ENCODE measurements at places on chromosomes 12 and 14.

GRCh38 chr12:128353301-128353700, 86.3 kb downstream of the TMEM132C start:
- no peaks in the 10 kb centered on the region for H3K4me1 ChIP-seq
- DNase-seq, result no peak
- H3K36me3 ChIP-seq, result no peaks in the 10 kb centered on the region
- no peak overlapping the region for H3K27ac ChIP-seq
- no peak overlapping the region for H3K4me3 ChIP-seq

DNA sequence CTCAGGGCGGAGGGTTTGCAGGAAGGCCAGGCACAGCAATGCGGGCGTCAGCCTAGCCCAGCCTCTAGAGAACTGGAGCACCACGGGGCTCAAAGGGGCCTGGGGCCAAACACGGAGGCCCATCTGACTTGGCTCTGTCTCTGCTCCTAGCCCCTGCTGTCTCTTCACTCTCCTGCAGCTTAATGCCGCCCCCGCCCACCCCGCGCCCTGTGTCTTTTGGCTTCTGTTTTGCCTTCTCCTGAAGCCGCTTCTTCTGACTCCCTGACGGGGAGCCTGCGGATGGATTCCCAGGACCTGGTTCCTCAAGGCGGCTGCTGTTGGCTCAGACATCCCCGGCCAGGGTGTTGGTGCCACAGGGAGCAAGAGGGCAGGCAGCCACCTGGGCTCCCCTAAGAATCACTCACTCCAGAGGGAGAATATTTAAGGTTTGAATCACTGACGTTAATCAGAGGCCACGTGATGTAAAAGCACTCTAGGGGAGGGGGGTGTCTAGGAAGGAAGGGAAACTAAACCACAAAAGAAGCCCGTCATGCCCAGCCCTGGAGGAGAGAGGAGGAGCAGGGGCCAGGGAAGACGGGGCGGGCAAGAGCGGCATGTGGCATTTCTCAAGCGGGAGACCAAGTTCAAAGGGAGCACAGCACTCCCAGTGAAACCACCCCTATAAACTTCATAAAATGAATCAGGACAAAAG, 36.9 kb upstream of the PRMT8 start:
- no peak overlapping the region for H3K27ac ChIP-seq
- DNase-seq, result peak; percentile 13
- peaks cover 6% of the 10 kb centered on the region for H3K4me1 ChIP-seq
- no peak overlapping the region for H3K4me3 ChIP-seq
- peaks cover 13% of the 10 kb centered on the region for H3K27me3 ChIP-seq
- no peaks in the 10 kb centered on the region for H3K36me3 ChIP-seq

- no peak for DNase-seq
- H3K36me3 ChIP-seq, result no peaks in the 10 kb centered on the region
- no peaks in the 10 kb centered on the region for H3K4me1 ChIP-seq
- no peak overlapping the region for H3K4me3 ChIP-seq
Measured at GRCh38 chr14:37824939-37825712, 229.7 kb downstream of the TTC6 start.

GRCh38 chr14:87148655-87149054, 844.3 kb downstream of the GALC start:
- H3K4me1 ChIP-seq, result no peaks in the 10 kb centered on the region
- no peaks in the 10 kb centered on the region for H3K36me3 ChIP-seq
- DNase-seq, result no peak
- H3K27me3 ChIP-seq, result no peaks in the 10 kb centered on the region
- H3K4me3 ChIP-seq, result no peak overlapping the region

- peaks cover 18% of the 10 kb centered on the region for H3K4me1 ChIP-seq
- H3K4me3 ChIP-seq, result no peak overlapping the region
Measured at GRCh38 chr12:4265280-4265679, 8.3 kb upstream of the CCND2 start.

GRCh38 chr14:53715193-53715721, 241.4 kb downstream of the BMP4 start:
- H3K36me3 ChIP-seq, result no peaks in the 10 kb centered on the region
- no peaks in the 10 kb centered on the region for H3K27me3 ChIP-seq
- H3K27ac ChIP-seq, result no peak overlapping the region
- no peak overlapping the region for H3K4me3 ChIP-seq
- no peaks in the 10 kb centered on the region for H3K4me1 ChIP-seq

GRCh38 chr14:92457016-92457565, 56.5 kb upstream of the RIN3 start:
- no peak for DNase-seq
- no peak overlapping the region for H3K4me3 ChIP-seq
- peaks cover 28% of the 10 kb centered on the region for H3K4me1 ChIP-seq
- H3K36me3 ChIP-seq, result no peaks in the 10 kb centered on the region
- H3K27ac ChIP-seq, result no peak overlapping the region

DNA sequence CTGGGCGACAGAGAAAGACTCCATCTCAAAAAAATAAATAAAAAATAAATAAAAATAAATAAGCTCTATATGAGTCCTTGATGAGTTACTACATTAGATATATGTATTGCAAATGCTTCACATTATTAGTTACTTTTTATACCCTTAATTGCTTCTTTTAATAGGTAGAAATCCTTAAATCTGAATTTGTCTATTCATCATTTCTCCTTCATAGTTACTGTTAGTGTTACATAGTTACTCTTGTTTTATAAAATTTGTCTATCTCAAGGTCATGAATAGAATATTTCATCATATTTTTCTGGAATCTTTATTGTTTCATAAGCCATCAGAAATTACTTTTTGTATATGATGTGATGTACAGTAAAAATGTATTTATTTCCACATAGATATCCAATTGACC, 1624.8 kb upstream of the FLRT2 start:
- no peaks in the 10 kb centered on the region for H3K27me3 ChIP-seq
- DNase-seq, result no peak
- H3K36me3 ChIP-seq, result no peaks in the 10 kb centered on the region
- no peak overlapping the region for H3K27ac ChIP-seq

GRCh38 chr12:108457006-108457733, 57.9 kb upstream of the FICD start:
- DNase-seq, result peak; percentile 78
- H3K4me1 ChIP-seq, result peaks cover 7% of the 10 kb centered on the region
- no peaks in the 10 kb centered on the region for H3K36me3 ChIP-seq
- H3K27ac ChIP-seq, result no peak overlapping the region

GRCh38 chr12:79266343-79267144, 402.0 kb downstream of the SYT1 start:
- H3K27ac ChIP-seq, result no peak overlapping the region
- no peak overlapping the region for H3K4me3 ChIP-seq
- H3K4me1 ChIP-seq, result no peaks in the 10 kb centered on the region
- no peaks in the 10 kb centered on the region for H3K36me3 ChIP-seq
- H3K27me3 ChIP-seq, result no peaks in the 10 kb centered on the region

DNA sequence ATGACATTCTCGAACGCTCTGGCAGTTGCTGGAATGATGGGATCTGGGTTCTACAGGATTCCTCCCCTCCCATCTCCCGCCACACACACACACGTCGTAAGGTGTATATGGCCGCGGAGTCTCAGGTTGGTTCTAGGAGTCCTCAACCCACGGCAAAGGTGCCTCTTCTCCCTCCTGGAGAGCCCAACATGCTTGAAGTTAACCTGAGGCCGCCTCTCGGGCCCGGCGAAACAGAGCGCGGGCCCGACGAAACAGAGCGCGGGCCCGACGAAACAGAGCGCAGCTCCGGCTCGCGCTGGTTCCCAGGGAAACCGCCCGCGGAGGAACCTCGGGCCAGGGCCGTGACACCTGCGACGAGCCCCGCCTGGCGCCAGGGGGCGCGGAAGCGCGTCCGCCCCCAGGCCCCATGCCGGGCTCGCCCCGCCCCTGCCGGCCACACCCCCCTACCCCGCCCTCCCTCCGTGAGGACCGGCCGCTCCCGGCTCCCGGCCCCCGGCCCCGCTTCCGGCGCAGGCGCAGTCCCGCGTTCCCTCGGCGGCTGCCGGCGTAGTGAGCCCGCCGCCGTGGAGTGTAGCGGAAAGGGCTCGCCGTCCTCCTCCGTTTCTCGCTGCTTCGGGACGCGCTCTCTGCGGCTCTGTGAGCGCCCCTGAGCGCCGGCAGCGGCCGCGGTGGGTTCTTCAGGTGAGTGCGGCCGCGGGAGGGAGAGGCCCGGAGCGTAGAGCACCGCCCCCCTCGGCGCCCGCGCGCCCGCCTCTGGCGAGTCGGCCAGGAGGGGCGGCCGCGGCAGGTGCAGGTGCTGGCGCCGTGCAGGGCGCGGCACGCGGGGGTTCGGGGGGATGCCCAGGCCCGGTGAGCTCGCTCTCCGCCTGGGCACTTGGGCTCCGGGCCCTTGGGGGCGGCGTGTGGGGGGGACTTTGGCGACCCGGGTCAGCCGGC, at the start of gene RAB3IP:
Gene RAB3IP, plus strand, starts transcription at position 510 of the 936 bp plus-strand sequence. CDS start 16,549 bp downstream, outside the sequence.
- H3K4me1 ChIP-seq, result peaks cover 5% of the 10 kb centered on the region
- peak within 1 kb of the TSS; percentile 71 for H3K27ac ChIP-seq
- H3K36me3 ChIP-seq, result no peaks in the 10 kb centered on the region
- DNase-seq, result peak; percentile 94

GRCh38 chr12:59069516-59069915, 149.2 kb upstream of the LRIG3 start:
- H3K27ac ChIP-seq, result no peak overlapping the region
- H3K4me1 ChIP-seq, result no peaks in the 10 kb centered on the region
- no peaks in the 10 kb centered on the region for H3K27me3 ChIP-seq
- H3K36me3 ChIP-seq, result no peaks in the 10 kb centered on the region
- DNase-seq, result no peak

- no peak overlapping the region for H3K4me3 ChIP-seq
- no peaks in the 10 kb centered on the region for H3K27me3 ChIP-seq
- DNase-seq, result no peak
- H3K27ac ChIP-seq, result no peak overlapping the region
Measured at GRCh38 chr14:100802766-100803165, 23.2 kb upstream of the MEG3 start.

DNA sequence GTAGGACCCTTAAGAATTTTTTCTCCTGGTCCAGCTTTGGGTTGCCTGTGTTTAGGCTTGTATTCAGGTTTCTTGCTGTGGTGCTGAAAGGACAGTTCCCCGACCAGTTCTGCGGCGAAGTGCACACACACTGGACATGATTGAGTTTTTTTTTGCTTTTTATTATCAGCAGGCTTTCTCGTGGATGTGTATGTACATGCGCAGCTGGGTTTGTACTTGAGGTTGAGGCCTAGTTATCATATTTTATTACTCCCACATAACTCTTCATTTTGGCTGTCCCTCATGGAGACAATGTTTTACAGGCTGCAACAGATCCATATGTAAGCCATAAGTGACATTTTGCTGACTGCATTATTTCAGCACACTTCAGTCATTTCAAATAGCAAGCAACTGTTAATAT, 2.5 kb downstream of the SCN8A start:
- no peak overlapping the region for H3K4me3 ChIP-seq
- H3K27me3 ChIP-seq, result peaks cover 42% of the 10 kb centered on the region
- no peak overlapping the region for H3K27ac ChIP-seq
- H3K36me3 ChIP-seq, result no peaks in the 10 kb centered on the region
- peak; percentile 84 for DNase-seq

DNA sequence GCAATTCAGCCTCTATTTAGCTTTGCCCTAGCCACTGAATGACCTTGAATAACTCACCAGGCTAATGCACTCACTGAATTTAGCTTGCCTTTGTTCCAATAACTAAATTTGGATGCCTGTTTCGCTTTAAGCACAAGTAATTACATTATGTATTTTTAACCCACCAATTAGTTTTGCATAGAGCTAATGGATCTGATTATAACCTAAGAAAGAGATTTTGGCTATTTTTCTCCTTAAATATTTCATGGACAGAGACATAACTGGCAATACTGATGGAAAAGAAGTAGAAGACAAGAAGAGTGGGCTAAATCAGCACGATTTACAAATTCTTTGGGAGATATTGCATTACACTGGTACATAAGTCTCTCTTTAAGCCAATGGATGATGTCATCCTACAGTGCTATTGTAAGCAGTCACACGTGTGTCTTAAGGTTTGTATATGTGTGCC, 85.7 kb downstream of the AKAP6 start:
- H3K27me3 ChIP-seq, result no peaks in the 10 kb centered on the region
- H3K4me1 ChIP-seq, result no peaks in the 10 kb centered on the region
- no peak overlapping the region for H3K27ac ChIP-seq

DNA sequence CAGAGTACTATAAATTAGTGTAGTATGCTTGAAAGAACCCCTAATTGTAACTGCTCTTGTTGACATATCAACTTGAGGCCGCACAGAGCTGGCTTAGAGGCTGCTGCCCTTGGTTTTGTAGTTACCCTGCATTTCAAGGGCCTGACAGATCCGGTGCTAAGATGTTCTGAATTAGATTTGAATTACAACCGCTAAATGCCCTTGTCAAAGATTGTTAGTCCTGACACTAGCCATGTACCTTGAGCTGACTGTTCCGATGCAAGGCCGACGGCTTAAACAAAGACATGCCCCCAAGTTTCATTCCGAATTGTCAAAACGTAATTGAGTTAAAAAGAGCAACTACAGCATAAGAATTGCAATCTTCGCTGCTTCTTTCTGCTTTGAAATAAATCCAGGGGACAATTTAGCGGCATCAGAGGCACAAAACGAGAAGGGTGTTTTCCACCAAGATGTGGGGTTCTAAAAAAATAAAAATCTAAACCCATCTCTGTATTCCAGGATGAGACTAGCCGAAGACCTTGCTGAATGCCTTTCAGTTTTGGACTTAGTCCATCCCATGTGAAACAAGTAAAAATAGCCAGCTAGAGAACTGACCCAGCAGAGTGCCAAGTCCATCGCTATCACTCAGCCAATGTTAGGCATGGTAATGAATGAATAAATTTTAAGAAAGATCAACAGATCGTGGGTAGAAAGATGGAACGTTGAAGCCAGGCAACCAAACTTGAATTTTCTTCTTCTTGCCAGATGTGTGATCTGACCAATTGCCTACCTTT, 148.7 kb downstream of the DICER1 start:
- no peaks in the 10 kb centered on the region for H3K4me1 ChIP-seq
- peaks cover 40% of the 10 kb centered on the region for H3K27me3 ChIP-seq
- no peak overlapping the region for H3K4me3 ChIP-seq
- DNase-seq, result no peak
- no peaks in the 10 kb centered on the region for H3K36me3 ChIP-seq

DNA sequence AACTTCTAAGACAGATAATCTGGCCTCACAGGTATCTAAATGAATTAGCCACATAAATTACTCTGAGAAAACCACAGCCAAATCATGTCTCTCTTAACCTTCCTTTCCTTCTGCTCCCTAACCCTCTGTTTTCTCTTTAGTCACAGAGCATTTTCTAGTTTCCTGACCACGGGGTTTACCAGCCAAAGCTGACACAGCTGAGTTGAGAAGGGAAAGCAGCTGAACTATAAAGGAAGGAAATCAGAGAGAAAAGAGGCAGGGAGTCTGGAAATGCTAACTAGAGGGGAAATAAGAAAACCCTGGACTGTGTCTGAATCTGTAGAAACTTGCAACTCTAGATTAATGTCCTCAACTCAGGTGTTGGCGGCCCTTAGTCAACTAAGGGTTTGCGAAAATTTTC, 24.4 kb downstream of the ANKS1B start:
- no peak overlapping the region for H3K27ac ChIP-seq
- H3K27me3 ChIP-seq, result no peaks in the 10 kb centered on the region
- no peak for DNase-seq
- no peaks in the 10 kb centered on the region for H3K4me1 ChIP-seq

GRCh38 chr14:57755018-57755521, 110.8 kb downstream of the SLC35F4 start:
- no peaks in the 10 kb centered on the region for H3K27me3 ChIP-seq
- H3K4me1 ChIP-seq, result no peaks in the 10 kb centered on the region
- H3K27ac ChIP-seq, result no peak overlapping the region

- no peaks in the 10 kb centered on the region for H3K27me3 ChIP-seq
- H3K4me1 ChIP-seq, result peaks cover 35% of the 10 kb centered on the region
- no peaks in the 10 kb centered on the region for H3K36me3 ChIP-seq
- no peak overlapping the region for H3K27ac ChIP-seq
Measured at GRCh38 chr14:52307905-52308304, 6.2 kb upstream of the PTGER2 start.

All from common myeloid progenitor, CD34-positive (primary cell).